ENCODE measurements at places on chromosomes 4 and X. TPM values are rescaled to one million over a fixed set of nuclear protein-coding genes. Genes with fewer than 3 reads are reported as not detected.

GLRA3 gene
- 5.0 TPM for total RNA-seq

ASB11 gene
- total RNA-seq: not detected

IL21 gene
- not detected for total RNA-seq

PROM1 gene
- total RNA-seq: 43.5 TPM

HSFX4 gene
- not detected for total RNA-seq

RNF212 gene
- 1.1 TPM for total RNA-seq

RPS6KA3 gene
- total RNA-seq: 35.7 TPM

ADH1C gene
- not detected for total RNA-seq

MAGEA8 gene
- not detected for total RNA-seq

FHDC1 gene
- total RNA-seq: 3.3 TPM

USP51 gene
- total RNA-seq: 6.9 TPM

FHIP1A gene
- total RNA-seq: 3.3 TPM

SMARCA1 gene
- total RNA-seq: 78.0 TPM

STATH gene
- total RNA-seq: not detected

F8A2 gene
- total RNA-seq: not detected

GPC3 gene
- 5.3 TPM for total RNA-seq

VBP1 gene
- 107 TPM for total RNA-seq

GPR50 gene
- total RNA-seq: not detected

NALF2 gene
- total RNA-seq: 1.9 TPM

CLDN22 gene
- total RNA-seq: not detected

PDLIM3 gene
- 18.2 TPM for total RNA-seq

UCP1 gene
- not detected for total RNA-seq

CDX4 gene
- not detected for total RNA-seq

MSANTD1 gene
- total RNA-seq: 5.9 TPM

WDR17 gene
- total RNA-seq: 80.5 TPM

ADH7 gene
- total RNA-seq: not detected

SERTM2 gene
- 0.16 TPM for total RNA-seq

NOX1 gene
- not detected for total RNA-seq
